ENCODE measurements at places on chromosomes 2 and 18.

DNA sequence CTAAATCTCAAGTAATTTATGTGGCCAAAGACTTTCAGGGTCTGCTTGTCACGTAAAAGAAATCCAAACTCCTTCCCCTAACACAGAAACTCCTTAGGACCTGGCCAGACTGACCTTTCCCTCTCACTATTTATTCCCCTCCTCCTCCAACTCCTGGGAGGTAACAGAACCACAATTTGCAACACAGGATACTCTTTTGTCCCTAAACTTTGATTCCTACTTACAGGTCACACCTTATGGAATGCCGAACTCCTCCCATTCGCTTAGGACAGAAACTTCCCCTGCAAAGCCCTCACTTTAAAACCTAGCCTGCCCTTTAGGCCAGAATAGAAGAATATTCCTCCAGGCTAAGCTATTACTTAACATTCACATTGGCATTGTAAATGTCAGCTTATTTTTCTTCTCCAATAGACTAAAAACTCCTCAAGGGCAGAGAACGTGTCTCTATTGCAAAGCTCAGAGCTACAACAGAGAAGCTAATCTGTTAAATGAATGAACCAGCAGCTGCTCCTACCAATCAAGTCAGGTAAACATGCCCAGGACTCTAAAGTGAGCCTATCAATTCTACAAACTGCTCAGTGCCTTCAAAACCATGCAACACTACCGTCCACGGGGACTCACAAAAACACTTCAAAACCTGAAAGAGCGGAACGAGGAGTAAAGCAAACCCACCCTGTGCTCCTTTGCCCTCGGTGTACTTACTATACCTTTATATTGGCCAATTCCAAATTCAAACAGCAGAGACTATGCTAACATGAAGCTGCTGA is 6.1 kb downstream of the INO80D start:
- no peak for DNase-seq

- no peak for DNase-seq
These were observed 290.3 kb downstream of the CELF4 start for GRCh38 chr18:37275237-37275741.

- no peak for DNase-seq
These were observed 311.1 kb downstream of the NRXN1 start for GRCh38 chr2:50720697-50721315.

- no peak for DNase-seq
These were observed 540.7 kb upstream of the TMEFF2 start for GRCh38 chr2:192735447-192735846.

DNA sequence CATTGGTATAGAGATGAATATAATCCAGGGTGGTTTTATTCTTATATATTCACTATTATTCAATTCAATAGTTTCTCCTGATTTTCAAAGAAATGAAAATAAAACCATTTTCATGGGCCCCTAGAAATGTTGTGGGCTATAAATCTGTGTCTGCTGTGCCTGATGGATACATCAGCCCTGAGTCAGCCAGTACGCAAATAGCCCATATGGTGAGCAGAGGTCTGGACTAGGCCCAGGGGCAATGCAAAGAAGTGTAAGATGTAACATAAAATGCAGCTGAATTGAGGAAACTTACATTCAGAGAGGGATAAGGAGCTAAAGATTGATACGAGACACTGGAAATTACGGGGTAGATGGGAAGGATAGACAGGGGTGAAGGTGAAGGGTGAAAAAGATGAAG is 122.5 kb downstream of the MAIP1 start:
- no peak for DNase-seq

DNA sequence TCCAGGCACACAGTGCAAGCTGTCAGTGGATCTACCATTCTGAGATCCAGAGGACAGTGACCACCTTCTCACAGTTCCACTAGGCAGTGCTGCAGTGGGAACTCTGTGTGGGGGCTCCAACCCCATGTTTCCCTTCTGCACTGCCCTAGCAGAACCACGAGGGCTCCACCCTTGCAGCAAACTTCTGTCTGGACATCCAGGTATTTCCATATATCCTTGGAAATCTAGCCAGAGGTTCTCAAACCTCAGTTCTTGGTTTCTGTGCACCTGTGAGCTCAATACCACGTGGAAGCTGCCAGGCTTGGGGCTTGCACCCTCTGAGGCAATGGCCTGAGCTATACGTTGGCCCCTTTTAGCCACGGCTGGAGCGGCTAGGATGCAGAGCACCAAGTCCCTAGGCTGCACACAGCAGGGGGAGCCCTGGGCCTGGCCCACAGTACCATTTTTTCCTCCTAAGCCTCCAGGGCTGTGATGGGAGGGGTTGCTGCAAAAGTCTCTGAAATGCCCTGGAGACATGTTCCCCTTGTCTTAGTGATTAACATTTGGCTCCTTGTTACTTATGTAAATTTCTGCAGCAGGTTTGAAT is 77.5 kb downstream of the MAP4K3 start:
- no peak for DNase-seq

DNA sequence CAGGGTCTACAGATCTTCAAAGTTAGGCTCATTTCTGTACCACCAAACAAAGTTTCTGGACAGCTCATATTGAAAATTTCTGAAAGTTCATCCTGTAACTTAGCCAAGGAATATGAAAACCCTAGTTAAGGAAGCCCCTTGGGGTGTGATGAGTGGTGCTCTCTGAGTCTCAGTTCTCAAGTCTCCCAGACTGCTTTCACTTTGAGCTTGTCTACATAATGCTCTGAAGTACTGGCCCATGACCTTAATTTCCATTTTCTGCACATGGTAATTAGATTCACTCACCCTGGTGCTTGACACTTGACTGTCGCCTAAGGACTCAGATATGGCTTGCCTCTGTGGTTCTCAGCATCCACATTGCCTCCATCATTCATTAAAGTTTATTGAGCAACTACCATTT is 51.7 kb upstream of the SATB2 start:
- DNase-seq: no peak

GRCh38 chr2:149442346-149442745 is 112.0 kb downstream of the LYPD6 start:
- DNase-seq: no peak

DNA sequence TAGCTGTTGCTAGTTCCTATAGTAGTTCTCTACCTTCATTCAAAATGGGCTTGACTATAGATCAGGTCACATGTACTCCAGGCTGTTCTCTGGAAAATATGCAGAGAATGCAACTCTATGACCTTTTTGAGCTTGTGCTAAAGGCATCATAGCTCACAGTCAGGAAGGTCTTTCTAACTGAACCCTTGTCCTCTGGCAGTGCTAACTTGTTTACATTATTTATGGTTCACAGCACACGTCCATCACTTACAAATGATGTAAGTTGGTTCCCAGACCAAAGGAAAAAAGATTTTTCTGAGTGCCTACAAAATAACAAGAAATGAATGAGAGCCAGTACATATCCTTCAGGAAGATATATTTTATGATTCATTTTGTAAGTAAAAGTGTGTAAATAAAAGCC is 236.1 kb downstream of the GCA start:
- DNase-seq: no peak

DNA sequence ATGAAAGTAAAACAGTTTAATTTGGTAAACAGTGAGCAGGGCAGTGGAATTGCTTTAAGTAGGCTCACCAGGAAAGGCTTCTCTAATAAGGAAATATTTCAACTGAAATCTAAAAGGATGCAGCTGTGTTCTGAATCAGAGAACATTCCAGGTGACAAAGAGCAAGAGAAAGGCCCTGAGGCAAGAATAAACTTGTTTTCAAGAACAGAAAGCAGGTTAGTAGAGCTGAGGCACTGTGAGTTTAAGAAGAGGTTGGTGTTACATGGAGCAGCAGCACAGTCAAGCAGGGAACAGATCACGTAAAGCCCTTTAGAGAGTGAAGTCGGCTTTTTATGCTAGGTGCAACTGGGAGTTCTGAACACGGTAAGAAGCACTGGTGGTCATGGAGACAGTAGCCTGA is 57.0 kb upstream of the SCN1A start:
- no peak for DNase-seq

DNA sequence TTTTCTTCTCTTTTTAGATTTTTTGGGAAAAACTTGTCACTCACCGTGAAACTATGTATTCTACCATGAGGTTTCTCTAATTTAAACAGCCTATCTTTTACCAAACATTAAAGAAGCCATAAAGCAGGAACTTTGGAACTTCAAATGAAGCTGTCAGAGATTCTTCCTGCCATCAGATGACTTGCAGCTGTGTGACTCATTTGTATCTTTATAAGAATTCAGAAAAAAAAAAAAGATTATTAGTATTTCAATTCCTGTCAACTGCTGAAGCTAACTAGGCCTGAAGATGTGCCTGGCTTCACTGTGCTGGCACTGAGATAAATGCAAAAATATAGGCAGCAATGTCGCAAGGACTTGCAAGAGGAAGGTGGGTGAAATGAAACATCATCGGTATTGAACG is 1399.1 kb upstream of the PIK3C3 start:
- DNase-seq: no peak

DNA sequence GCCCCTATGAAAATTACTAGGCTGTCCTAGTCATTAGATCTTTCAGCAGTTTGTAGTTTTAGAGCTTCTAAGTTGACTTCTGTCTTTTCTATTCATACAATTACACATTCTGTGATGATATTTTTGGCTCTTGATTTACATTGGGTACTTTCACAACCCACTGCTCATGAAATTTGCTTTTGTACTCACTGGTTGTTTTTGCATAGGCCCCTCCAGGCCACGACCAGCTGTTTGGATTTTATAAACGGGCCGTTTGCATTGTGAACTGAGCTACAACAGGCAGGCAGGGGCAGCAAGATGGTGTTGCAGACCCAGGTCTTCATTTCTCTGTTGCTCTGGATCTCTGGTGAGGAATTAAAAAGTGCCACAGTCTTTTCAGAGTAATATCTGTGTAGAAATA is 193.8 kb downstream of the RPIA start:
- no peak for DNase-seq

DNA sequence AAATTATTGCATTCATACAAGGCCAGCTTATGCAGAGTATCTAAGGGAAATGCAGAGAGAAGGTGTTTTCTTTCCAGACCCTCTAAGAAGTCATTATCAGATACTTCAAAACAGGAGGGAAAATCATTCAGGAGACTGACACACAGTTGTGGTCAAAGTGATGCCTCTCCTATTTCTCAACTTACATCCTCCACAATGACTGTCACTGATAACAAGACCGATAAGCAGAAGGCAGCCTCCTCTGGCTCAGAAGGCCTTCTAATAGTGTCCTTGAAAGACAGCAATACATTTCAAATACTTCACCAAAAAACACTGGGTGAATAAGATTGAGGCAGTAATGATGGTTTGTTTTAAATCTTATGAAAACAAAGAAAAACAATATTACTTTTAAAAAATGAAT is 199.7 kb downstream of the PIEZO2 start:
- DNase-seq: no peak

- DNase-seq: no peak
These were observed 33.3 kb downstream of the IL1R2 start for GRCh38 chr2:102025016-102025501.

- DNase-seq: no peak
These were observed 8.9 kb downstream of the SULT1C2 start for GRCh38 chr2:108297436-108298141.

GRCh38 chr2:127887082-127887775 is 1.5 kb upstream of the AMMECR1L start:
- DNase-seq: no peak

DNA sequence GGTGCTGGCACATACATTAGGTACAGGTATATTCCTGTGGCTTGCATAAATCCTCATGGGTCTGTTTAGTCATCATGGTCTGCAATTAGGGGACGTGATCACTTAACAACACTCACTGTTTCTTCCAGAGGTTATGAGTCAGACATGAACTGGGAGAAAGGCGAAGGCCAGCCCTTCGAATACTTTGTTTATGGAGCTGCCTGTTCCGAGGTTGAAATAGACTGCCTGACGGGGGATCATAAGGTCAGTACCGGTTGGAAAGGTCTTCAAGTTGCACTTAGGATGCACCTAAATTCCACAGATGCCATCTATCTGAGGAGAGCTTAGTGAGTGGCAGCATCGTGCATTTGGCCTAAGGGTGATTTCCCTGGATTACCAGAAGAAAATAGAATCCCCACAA is 76.9 kb downstream of the AOX1 start:
- DNase-seq: no peak

Data from aorta (tissue), 5 donors.